Stimulated activated CD8-positive, alpha-beta memory T cell treated with anti-CD3 and anti-CD28 coated beads, Interleukin-7, amount 100 ng/mL, for 24 hours (primary cell): ENCODE measurements at places on chromosomes 4 and X.

- no peak for DNase-seq
These were observed 91.5 kb upstream of the DHRSX start for GRCh38 chrX:2592279-2592678.

DNA sequence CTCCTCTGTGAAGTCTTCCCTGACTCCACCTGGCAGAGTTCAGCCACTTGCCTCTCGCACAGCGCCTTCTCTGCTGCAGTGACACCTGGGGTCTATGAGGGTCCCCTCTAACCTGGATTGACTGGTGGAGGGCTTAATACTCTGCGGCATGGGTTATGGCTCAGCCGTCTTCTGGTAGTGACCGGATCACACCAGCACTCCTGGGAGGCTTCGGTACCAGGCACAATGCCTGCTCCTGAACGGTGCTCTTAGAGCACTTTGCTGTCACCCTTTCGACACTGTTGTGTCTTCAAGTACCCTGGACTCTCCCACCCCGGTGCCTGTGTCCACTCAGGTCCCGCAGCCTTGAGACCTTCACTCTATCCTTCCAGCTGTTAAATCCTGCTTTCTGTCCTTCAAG, 50.0 kb downstream of the C4orf50 start:
- DNase-seq = no peak

DNA sequence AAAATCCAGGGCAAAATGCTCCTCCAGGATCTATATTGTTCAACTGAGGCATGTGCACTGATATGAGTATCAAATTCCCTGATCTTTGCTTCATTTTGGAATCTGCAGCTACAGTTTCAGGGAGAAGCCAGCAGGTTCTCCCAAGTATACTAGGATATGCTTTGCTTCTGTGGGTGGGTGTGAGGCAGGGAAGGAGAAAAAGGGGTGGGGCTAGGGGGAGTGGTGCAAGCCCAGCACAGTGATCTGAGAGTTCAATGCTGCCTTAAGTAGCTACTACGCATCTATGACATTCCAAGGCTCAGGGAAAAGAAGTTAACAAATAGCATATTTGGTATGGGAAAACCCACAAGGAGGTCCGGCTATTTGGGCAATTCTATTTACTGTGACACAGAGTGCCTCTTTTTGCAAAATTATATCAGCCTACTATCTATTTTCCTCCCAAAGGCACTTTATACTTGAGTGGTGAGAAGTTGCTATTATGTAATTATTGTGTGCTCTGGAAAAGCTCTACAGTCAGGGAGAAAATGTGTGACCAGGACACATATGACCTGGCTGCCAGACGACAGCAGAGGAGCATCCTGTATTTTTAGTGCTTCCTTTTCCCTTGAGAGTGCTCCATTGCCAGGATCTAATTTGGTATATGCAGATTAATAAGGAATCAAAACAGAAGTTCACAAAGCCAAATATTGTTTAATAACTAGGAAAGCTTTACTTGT, 162.0 kb downstream of the RNF150 start:
- no peak for DNase-seq

GRCh38 chr4:145452447-145453162, 29.0 kb upstream of the SMAD1 start:
- no peak for DNase-seq

GRCh38 chrX:46587158-46587557, 13.6 kb downstream of the CHST7 start:
- DNase-seq = no peak

DNA sequence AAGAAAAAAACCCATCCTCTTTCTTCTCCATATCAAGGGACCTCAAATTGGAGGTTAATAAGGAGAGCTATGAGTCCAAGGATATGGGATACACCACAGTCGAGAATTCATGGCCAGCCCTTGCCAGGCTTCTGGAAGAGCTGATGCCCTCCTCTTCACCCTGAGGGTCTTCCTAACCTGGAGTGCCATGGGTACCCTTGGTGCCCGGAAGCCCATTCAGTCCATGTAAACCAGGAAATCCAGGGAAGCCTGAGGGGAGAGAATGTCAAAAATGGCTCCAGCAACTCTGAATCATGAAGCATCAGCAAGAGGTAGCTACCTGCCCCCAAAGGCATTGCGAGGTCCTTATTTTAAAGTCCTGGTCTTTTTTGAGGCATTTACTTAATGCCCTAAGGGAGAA, 78.2 kb downstream of the ATG4A start:
- no peak for DNase-seq

GRCh38 chrX:13220916-13221315, 98.9 kb downstream of the ATXN3L start:
- DNase-seq = no peak
